ENCODE measurements at places on chromosomes 12 and 14. TPM values are rescaled to one million over a fixed set of nuclear protein-coding genes. Genes with fewer than 3 reads are reported as not detected.

Gene CCDC175
- not detected for total RNA-seq

Gene EML5
- 1.4 TPM for total RNA-seq

Gene HNF1A
- total RNA-seq = not detected

Gene INSM2
- total RNA-seq = not detected

Gene TMEM119
- total RNA-seq = not detected

Gene AREL1
- 46.6 TPM for total RNA-seq

Gene LYZ
- total RNA-seq = 2,445 TPM

Gene CMTM5
- total RNA-seq = not detected

Gene CD4
- 246 TPM for total RNA-seq

Gene NELL2
- total RNA-seq = 407 TPM

Gene KLRB1
- total RNA-seq = 2.7 TPM

Gene FIGNL2
- 0.28 TPM for total RNA-seq

Gene KICS2
- 11.4 TPM for total RNA-seq

Gene KRT83
- not detected for total RNA-seq

Gene IL23A
- 14.4 TPM for total RNA-seq

Gene IAPP
- total RNA-seq = not detected

Gene KRT73
- total RNA-seq = 26.7 TPM

Gene NINJ2
- total RNA-seq = 0.84 TPM

Gene BTBD7
- 31.7 TPM for total RNA-seq
